ENCODE measurements at places on chromosomes 12 and 14.

- DNase-seq, result peak; percentile 91
These were observed at the start of gene GLIPR1L1 for GRCh38 chr12:75334384-75335030. Gene GLIPR1L1 (plus strand): TSS chr12:75334670. CDS start chr12:75334729, 59 bp downstream.

DNA sequence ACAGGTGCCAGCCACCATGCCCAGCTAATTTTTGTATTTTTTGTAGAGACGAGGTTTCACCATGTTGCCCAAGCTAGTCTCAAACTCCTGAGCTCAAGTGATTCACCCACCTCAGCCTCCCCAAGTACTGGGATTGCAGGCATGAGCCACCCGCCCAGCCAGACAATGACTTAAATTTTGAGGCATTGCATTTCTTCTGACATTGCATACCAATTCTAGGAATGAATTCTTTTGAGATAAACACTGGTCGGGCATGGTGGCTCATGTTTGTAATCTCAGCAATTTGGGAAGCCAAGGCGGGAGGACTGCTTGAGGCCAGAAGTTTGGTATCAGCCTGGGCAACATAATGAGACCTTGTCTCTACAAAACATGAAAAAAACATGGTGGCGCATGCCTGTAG is 2.5 kb upstream of the CELA1 start:
- no peak for DNase-seq

DNA sequence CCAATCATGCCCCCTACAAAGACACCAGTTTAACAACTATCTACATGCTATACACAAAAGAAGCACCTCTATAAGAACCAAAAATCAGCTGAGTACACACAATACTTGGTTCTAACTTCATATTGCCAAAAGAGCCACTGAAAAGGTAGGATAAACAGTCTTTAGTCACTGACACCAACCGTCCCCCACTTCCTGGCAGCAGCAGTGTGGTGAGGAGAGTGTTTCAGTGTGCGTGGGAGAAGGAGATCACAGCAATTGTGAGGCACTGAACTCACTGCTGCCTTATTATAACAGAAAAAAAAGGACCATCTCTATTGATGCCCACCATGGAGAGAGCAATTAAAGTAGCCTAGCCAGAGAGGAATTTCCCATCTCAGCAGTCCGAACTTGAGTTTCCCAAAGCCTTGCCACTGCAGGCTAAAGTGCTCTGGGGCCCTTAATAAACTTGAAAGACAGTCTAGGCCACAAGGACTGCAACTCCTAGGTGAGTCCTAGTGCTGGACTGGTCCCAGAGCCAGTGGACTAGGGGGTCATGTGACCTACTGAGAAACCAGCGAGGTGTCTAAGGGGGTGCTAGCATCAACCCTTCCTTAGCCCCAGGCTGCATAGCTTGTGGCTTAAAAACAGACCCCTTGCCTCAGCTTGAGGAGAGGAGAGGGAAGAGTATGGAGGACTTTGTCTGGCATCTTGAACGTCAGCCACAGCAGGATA is 37.1 kb upstream of the LMNTD1 start:
- DNase-seq, result no peak

GRCh38 chr14:65351493-65352194 is 60.9 kb upstream of the FUT8 start:
- no peak for DNase-seq

- DNase-seq, result peak; percentile 76
These were observed 143.7 kb upstream of the FRMD6 start for GRCh38 chr14:51507906-51508511.

DNA sequence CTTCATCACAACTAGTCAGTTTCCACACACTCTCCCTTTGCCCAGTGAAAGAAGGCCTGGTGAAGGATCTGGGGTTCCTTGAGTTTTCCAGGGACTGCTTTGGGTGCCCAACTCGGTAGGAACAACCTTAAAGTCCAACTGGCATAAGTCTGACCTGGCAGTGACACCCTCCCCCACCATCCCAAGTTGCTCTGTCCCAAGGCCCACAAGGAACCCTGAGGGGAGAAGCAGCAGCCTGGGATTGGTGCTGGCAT is 1.6 kb downstream of the KMT2D start:
- DNase-seq, result no peak

- peak; percentile 94 for DNase-seq
These were observed at the start of gene CPNE8 for GRCh38 chr12:38905480-38906351. Gene CPNE8 (minus strand): TSS chr12:38905591. CDS start chr12:38905534, 57 bp downstream.

DNA sequence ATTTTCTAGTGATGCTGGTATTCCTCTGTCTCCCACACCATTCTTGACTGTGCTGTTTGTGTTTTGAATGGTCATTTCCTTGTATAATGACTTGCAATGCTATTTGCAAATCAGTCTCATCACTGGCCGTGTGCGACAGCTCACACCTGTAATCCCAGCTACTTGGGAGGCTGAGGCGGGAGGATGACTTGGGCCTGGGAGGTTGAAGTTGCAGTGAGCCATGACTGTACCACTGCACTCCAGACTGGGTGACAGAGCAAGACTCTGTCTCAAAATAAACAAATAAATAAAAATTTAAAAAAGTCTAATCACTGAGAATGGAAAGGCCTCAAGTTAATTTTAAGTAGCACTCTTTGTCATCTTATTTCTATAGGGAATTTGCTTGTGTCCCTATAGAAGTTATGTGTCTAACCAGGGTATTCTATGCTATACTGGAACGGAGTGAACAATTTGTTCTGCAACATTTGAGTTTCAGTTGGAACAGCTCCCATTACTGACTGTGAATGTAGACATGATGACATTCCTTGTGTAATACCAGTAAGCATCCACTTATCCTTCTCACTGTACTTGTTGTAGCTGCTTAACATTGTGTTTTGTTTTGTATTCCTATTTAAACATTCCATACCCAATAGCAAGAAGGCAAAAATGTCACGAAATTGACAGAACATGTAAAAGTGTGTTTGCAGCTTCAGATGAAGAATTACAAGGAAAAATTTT is 126.3 kb downstream of the MGST1 start:
- no peak for DNase-seq

GRCh38 chr14:84874436-84874835 is 655.5 kb upstream of the FLRT2 start:
- no peak for DNase-seq

DNA sequence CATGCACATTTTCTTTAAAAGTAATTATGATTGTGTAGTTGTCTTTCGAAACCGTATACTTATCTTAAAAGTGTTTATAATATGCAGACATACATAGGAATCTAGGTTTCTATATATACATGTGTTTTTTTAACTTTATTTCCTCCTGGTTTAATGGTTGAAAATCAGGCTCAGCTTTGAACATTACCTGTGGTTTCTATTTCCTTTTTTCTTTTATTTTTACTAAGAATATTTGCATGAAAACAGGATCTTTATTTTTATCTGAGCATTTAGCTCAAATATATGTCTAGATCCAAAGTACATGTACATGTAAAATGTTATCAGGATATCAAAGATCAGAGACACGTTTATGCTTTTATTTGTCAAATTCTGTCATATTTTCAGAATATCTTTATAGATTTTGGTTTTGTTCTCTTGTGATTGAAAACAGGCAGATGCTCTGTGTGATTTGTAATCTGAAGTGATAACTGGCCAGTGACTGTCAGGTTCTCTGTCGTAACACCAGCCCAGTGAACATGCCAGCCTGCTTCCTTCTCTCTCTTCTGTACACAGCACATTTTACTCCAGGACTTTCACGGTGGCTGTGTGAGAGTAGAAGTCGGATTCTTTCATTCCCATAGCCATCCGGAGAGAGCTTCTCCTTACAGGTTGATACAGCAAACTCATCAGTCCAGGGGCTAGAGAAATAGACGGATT is 13.7 kb downstream of the TCTN1 start:
- no peak for DNase-seq

- DNase-seq, result peak; percentile 96
These were observed 72.8 kb downstream of the IRF2BPL start for GRCh38 chr14:76955575-76956315.

GRCh38 chr12:104682790-104683279 is 226.1 kb downstream of the CHST11 start:
- no peak for DNase-seq

All from mesenchymal stem cell (in vitro differentiated cells and primary cell).